ENCODE measurements at places on chromosomes 1 and 21. TPM values are rescaled to one million over a fixed set of nuclear protein-coding genes. Genes with fewer than 3 reads are reported as not detected.

GRCh38 chr1:15013767-15014166 lies 139.8 kb upstream of the TMEM51 start:
- no peak for DNase-seq

- DNase-seq = no peak
These were observed 99.8 kb downstream of the MRPL39 start for GRCh38 chr21:25507522-25507921.

- DNase-seq = no peak
These were observed 49.0 kb downstream of the TOR1AIP2 start for GRCh38 chr1:179828554-179829110.

DNA sequence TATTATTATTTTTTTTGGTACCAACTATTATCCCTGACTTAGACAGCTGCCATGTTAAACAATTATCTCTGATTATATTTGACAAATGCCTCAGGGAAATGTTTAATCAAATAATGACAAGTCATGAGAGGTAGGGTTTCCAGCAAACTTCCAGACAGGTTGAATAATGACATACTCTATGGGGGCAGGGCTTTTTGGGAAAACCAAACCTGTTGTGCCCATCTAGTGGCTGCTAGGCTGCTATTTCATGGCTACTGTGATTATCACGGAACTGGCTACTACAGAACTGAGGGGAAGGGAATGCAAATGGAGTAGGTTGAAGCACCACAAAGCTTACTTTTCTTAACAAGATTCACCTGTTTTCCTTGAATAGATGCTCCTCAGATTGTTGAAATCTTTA lies 77.6 kb downstream of the DUSP10 start:
- DNase-seq = no peak

GRCh38 chr1:2372551-2373490 lies 18.5 kb downstream of the MORN1 start:
- DNase-seq = no peak

The ARV1 gene
- 27.3 TPM for polyA plus RNA-seq

- DNase-seq = no peak
These were observed 25.4 kb downstream of the NUP210L start for GRCh38 chr1:154129391-154129970.

DNA sequence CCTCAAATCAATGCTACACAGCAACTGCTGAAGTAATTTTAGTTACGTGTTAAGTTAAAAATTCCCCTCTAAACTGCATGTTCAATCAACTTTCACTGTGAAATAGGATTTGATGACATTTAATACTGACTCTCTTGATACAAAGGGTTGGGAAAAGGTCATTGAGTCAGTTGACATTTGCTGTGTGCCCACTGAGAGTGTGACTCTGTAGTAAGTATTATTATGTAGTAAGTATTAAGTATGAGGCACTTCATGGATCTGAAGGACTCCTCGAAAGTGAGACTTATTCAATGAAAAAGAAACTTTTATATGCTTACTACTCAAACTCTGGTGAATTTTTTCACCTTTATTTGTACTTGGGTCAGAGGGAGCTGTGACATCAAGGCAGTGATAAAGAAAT lies 83.1 kb upstream of the S1PR1 start:
- DNase-seq = no peak

DNA sequence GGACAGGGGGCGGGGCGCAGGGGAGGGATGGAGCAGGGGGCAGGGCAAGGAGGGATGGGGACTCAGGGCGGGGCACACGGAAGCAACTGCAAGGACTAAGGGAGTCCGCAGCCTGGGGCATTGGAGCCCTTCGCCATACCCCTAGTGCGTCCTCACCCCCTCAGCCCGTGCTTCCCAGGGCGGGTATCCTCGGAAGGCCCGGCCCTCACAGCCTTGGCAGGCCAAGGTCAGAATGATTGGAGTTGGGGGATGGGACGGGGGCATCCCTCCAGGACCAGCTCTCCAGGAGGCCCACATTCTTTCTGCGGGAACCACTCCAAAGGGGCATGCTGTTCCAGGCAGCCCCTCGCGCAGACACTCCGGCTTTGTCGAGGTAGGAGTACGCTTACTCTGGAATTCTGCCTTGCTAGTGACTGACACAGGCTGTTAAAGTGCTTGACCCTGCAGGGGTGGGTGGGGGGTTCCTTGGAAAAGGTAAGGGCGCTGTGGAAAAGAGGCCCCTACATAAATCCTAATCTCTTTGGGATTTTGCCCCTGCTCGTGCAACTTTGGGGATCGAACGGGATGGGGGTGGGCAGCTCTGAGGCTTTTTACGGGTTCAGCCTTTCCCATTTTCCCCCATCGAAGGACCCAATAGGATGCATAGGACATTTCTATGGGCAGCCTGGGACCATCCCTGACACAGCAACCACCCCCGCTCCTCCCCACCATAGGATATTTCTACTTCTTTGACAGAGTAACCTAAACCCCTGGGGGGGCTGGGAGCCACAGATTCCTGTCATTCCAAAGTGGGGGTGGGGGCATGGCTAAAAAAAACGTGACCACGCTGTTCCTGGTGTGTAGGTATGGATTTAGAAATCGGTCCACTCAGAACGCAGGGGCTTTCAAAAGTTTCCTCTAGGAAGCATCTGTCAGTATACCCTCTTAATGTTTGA lies 738 bp upstream of the TRIM11 start:
- DNase-seq = no peak

GRCh38 chr1:115301438-115302020 lies 36.5 kb downstream of the NGF start:
- DNase-seq = no peak

- DNase-seq = no peak
These were observed 16.1 kb downstream of the TNFRSF8 start for GRCh38 chr1:12078938-12079861.

Measured in right lung (tissue), 10 donors.